G401 (cell line): ENCODE measurements at places on chromosomes 3 and 15.

DNA sequence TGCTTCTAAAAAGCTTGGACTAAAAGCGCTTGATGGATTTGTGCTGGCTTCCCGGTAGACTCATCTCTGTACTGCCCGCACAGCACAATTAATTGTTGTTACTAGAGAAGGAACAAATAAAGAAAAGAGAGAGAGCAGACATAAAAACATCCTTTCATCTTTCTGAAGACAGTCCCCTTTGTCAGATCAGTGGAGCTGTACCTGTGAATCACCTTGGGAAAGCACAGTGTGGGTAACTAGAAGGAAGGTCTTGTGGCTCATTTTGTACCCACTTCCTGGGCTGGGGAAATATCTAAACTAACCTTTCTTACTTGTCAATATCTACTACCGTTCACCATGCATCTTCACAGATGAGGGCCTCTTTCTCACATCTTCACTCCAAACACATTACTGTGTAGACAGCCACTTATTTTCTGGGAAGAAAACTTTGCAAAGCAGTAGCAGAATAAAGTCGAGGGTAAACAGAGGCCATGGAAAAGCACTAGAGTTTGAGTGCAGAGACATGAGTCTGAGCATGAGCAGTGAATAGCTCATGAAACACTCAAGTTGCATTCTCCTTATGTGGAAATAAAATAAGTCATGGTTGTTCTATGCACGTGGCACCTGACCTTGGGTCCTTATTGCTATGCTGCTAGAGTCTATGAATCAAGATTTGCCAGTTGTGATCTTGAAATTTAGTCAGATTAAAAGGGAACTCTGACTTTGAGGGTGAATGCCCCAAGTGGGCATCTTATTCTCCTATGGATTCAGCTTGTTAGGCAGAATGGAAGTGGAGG lies 169.3 kb downstream of the LPP start:
- DNase-seq = no peak

DNA sequence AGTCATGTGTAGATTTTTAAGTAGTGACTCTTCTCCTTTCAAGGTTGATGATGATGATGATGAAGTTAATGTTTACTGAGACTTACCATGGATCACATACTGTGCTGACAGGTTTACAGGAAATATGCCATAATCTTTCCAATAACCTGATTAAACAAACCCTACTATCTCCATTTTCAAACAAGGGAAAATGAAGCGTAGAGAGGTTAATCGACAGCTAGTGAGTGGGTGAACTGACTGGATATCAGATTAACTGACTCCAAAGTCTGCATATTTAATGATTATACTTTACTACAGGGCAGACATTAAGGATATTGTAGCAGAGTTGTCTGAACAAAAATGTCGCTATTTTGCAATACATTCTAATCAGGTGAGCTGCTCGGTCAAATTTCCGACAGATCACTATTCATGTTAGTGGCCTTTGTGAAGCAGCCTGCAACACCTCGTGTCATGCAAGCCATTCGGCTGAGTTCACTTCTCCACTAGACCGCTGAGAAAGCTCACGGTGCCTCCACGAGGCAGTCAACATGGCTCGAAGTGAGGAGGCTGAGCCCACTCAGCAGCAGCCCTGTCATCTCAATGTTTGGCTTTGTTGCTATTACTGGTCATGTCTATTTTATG lies 264.2 kb downstream of the NFKBIZ start:
- no peak for DNase-seq

- no peak for DNase-seq
Observed at GRCh38 chr15:40365624-40366456, 7.8 kb downstream of the DISP2 start.

DNA sequence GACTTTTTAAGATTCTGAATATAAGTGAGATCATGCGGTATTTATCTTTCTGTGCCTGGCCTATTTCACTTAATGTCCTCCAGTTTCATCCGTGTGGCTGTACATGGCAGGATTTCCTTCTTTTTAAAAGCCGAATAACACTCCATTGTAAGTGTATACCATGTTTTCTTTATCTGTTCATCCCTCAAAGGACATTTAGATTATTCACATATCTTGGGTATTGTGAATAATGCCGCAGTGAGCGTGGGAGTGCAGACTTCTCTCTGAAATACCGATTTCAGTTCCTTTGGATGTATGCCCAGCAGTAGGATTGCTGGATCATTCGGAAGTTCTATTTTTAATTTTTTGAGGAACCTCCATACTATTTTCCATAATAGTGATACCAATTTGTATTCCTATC lies 136.1 kb downstream of the APBA2 start:
- peak; percentile 59 for DNase-seq

DNA sequence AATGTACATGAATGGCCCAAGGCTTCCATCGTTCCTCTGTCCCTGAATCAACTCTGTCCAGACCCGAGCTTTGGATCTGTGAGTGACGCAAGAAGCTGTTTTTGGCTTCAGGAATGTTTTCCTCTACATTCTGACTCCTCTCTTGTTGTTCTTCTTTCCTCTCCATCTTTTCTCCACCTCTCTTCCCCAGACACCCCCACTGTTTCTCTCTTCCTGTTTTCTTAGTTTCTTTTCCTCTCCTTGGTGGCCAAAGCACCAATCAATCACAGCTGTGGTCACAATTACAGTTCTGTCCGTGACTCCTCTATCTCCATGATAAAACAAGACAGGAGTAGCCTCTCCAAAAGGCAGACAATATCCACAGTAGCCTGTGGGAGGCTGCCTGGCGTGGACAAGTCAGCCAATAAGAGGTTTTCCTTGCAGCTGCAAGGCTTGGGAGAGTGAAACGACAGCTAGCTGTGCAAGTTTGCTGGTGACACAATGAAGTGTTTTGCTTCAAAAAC lies 4.9 kb upstream of the TMEM212 start:
- peak; percentile 6 for DNase-seq

GRCh38 chr3:156670077-156670476 lies 4.3 kb upstream of the TIPARP start:
- no peak for DNase-seq

GRCh38 chr15:68018797-68019444 lies 35.2 kb upstream of the PIAS1 start:
- no peak for DNase-seq

DNA sequence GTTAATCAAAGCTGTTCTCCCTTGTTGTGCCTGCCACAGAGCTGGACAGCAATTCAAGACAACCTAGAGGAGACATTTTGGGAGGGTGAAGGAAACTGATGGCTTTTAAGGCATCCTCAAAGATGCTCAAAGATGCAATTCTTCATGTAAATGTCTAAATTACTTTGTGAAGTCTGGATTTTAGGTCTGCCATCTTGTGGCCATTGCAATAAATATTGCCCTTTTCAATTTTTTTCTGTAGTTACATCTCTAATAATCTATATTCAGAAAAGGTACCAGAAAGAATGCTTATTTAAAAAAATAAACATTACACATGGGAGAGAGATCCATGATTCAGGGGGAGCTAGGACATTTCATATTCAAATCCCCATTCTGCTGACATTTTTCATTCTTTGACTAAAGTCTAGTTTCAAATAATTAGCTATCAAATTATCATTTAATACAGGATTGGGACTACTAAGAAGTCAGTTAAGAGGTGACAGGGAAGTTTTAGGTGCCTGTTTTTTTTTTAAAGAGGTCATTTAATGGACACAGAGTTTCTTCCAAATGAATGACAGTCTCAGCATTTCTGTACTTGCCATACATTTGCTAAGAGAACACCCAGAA lies 259.8 kb upstream of the WNT5A start:
- DNase-seq = peak; percentile 39

DNA sequence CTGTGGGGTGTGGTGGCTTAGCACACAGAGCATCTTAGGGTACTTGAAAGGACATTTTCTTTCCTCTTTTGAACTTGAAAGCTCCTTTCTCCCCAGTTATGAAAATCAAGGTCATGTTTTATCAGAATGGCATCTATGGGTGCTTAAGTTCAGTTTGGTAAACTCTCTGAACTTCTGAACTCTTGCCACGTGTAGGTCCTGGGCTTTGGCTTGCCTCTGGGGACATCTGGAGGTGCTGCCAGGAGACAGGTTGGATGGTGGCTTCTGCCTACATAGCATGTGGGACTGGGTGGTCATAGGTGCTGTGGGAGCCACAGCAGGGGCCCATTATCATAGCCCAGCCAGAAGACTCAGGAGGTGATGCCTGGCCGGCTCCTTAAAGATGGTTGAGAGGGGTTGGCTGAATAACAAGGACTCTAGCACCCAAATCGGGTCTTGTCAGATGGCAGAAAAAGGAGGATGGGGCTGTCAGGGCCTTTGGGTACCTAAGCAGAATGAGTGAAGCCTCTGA lies 15.6 kb downstream of the GHRL start:
- DNase-seq = no peak

DNA sequence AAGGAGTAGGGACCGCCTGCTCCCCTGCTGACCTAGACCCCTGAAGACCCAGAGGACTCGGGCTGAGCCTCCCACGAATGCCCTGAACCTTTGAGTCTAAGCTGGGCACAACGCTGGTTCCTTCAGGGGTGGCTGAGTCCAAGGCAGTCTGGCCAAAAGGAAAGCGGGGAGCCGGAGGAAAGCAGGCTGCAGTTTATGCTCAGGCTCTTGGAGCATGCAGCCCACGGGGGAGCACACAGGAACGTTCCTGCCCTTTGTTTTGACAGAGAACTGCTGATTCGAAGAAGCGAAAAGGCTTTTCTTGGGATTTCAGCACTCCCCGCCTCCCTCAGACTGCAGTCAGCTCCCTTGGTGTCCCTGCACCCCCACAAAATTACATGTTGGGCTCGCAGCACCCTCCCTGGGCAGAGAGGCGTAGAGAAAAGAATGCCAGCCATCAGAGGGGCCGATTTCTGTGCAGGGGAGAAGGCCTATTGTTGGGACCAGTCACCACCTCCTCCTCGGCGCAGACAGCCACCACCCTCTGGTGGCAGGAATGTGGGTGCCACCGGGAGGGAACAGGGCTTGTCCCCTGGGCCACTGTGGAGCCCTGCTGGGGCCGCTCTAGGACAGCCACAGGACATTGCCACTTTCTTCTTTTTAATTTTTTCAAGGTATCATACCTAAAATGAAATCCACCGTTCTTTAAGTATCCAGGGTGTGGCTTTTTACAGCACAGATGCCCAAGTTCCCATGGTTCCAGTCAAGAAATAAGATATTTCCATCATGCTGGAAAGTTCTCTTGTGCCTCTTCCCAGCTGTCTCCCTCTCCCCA lies 72.2 kb downstream of the SMAD6 start:
- DNase-seq = peak; percentile 42

GRCh38 chr3:99500485-99500884 lies 137.9 kb upstream of the COL8A1 start:
- DNase-seq = no peak

GRCh38 chr3:65811892-65812291 lies 226.8 kb downstream of the MAGI1 start:
- no peak for DNase-seq

DNA sequence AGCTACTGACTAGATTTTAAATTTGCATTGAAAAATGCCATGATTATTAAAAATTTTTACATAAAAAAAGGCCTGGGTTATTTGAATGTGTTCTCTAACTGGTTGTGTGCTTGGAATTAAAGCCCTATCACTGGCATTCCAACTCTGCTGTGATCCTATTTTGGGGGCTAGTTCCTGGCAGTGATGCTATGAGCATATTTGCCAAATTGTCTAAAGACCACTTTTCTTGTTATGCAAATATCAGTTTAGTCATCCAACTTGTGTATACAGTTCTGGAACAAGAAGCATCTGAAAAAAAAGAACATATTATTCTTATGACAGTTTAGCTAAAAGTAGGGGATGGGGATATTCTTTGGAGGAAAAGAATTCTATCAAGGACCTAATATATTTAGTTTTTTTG lies 243.4 kb upstream of the ZNF717 start:
- no peak for DNase-seq

DNA sequence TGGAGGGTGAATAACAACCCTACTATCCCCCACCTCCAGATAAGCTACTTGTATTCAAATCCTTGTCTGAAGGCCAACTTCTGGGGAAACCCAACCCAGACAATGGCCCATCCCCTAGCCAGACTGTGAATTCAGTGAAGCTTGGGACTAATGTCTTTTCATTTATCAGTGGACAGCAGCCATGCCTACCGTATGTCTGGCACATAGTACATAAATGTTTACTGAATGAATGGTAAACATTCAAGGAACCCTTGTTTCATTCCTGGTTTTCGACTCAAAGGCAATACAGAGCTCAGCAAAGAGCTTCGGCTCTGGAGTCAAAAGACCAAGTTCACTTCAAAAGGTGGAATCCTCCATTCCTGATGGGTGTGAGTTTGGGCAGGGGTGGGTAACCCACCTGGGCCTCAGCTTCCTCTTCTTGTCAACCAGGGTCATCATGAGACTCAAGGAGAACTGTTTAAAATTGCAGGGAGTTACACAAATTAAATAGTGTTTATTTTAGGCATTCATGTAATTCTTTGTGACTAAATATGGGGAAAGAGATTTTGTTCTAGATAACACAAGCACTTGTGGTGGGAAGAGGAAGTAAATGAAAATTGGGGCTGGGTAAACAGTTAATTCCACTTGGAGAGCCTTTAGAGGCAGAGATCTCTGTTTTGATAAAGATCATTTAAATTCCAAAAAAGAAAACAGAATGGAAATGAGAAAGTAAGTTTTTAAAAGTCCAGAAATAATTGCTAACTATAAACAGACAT lies 303.7 kb upstream of the WNT5A start:
- DNase-seq = no peak

DNA sequence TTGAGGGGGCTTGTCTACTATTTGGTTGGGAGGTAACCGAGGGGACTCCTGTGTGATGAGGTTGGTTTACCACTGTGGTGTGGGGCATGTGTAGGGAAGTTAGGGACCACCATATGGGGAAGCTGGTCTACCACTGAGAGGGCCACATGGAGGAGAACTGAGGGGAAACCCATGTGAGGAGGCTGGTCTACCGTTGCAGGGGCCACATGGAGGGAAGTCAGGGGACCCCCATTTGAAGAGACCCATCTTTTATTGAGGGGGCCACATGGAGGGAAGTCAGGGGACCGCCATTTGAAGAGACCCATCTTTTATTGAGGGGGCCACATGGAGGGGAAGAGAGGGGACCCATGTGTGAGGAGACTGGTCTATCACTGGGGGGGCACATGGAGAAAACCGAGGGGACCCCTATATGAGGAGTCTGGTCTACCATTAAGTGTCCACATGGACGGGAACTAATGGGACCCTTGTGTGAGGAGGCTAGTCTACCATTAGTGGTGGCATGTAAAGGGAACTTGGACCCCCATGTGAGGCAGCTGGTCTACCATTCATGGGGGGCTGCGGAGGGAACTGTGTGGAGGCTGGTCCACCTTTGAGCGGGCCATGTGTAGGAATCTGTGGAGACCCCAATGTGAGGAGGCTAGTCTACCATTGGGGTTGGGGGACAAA lies 165.5 kb downstream of the FBLN2 start:
- no peak for DNase-seq

DNA sequence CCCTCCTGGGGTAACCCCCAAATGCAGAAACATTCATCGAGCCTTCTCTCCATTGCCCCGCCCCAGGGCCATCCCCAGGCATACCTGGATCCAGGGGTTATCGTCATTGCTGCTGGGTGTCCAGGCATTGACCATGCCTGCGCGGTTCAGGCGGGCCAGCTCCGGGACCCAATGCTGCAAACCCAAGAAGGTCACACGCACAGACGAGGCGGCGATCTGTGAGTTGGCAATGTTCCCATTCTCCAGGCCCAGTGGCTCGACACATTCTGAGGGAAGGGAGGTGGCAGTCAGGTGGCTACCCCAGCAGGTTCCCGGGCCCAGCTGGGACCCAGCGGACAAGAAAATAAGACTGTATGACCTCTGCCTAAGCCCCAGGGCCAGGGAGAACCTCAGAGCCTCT lies 6.1 kb downstream of the MFGE8 start:
- DNase-seq = no peak
